HT1080 (cell line): ENCODE measurements at places on chromosomes 2 and 18. TPM values are rescaled to one million over a fixed set of nuclear protein-coding genes. Genes with fewer than 3 reads are reported as not detected.

TMEM200C gene
- not detected in 2 replicates for total RNA-seq

HOXD1 gene
- total RNA-seq = not detected in 2 replicates

MPPE1 gene
- total RNA-seq = 18.1 and 19.4 TPM in 2 replicates

ICOS gene
- not detected in 2 replicates for total RNA-seq

APLF gene
- 0.53 and 0.58 TPM in 2 replicates for total RNA-seq

EFR3B gene
- 3.9 and 5.6 TPM in 2 replicates for total RNA-seq

FTCDNL1 gene
- total RNA-seq = 0.43 and 2.0 TPM in 2 replicates

MC5R gene
- not detected in 2 replicates for total RNA-seq

SNTG2 gene
- total RNA-seq = not detected in 2 replicates

FARSB gene
- 38.5 and 50.9 TPM in 2 replicates for total RNA-seq

SPC25 gene
- 16.6 and 27.1 TPM in 2 replicates for total RNA-seq

SGO2 gene
- total RNA-seq = 14.3 and 20.0 TPM in 2 replicates

COMMD1 gene
- total RNA-seq = 20.1 and 20.9 TPM in 2 replicates

AAK1 gene
- total RNA-seq = 19.7 and 37.4 TPM in 2 replicates

CPO gene
- total RNA-seq = 0.10 TPM in 1 of 2 replicates, not detected in the other

STAT4 gene
- total RNA-seq = not detected in 2 replicates

MDH1B gene
- 0.29 and 1.1 TPM in 2 replicates for total RNA-seq

ALPI gene
- total RNA-seq = not detected in 2 replicates

LCT gene
- not detected in 2 replicates for total RNA-seq

IL1F10 gene
- not detected in 2 replicates for total RNA-seq

DPYSL5 gene
- total RNA-seq = 0.11 and 0.23 TPM in 2 replicates

HNMT gene
- not detected in 2 replicates for total RNA-seq

CYB5A gene
- total RNA-seq = 24.2 and 37.6 TPM in 2 replicates

GAL3ST2 gene
- not detected in 2 replicates for total RNA-seq

NYAP2 gene
- total RNA-seq = not detected in 2 replicates

CCDC178 gene
- total RNA-seq = 0.03 TPM in 1 of 2 replicates, not detected in the other

MYOM1 gene
- total RNA-seq = not detected in 2 replicates

SNORC gene
- total RNA-seq = 0.61 and 0.84 TPM in 2 replicates

NRP2 gene
- 62.1 and 62.4 TPM in 2 replicates for total RNA-seq

ADAM23 gene
- total RNA-seq = 3.2 and 3.6 TPM in 2 replicates

LRP1B gene
- 0.03 and 0.05 TPM in 2 replicates for total RNA-seq

IFIH1 gene
- 2.4 and 3.3 TPM in 2 replicates for total RNA-seq

MOGAT1 gene
- total RNA-seq = not detected in 2 replicates

SALL3 gene
- total RNA-seq = not detected in 2 replicates

CD207 gene
- total RNA-seq = not detected in 2 replicates

LYPD1 gene
- 45.0 and 51.6 TPM in 2 replicates for total RNA-seq

COLEC11 gene
- total RNA-seq = 0.72 and 2.2 TPM in 2 replicates

C2orf81 gene
- 0.37 and 2.2 TPM in 2 replicates for total RNA-seq

GULP1 gene
- total RNA-seq = 18.5 and 21.8 TPM in 2 replicates

IL36RN gene
- not detected in 2 replicates for total RNA-seq

ALS2 gene
- total RNA-seq = 11.7 and 15.8 TPM in 2 replicates

MYL1 gene
- total RNA-seq = 0.30 TPM in 1 of 2 replicates, not detected in the other

GAREM2 gene
- total RNA-seq = 1.5 and 2.3 TPM in 2 replicates

SULT1C4 gene
- not detected in 2 replicates for total RNA-seq

NLRC4 gene
- total RNA-seq = not detected in 2 replicates

BOK gene
- total RNA-seq = 21.6 and 22.8 TPM in 2 replicates

ZNF512 gene
- total RNA-seq = 25.2 and 26.7 TPM in 2 replicates

GTF2A1L gene
- total RNA-seq = not detected in 2 replicates

TEX44 gene
- total RNA-seq = not detected in 2 replicates

CERKL gene
- 0.03 TPM in 1 of 2 replicates, not detected in the other for total RNA-seq

TRIM43 gene
- total RNA-seq = not detected in 2 replicates

TDRD15 gene
- total RNA-seq = not detected in 2 replicates

RGPD4 gene
- total RNA-seq = not detected in 2 replicates

EFEMP1 gene
- 296 and 336 TPM in 2 replicates for total RNA-seq
